ENCODE measurements at places on chromosomes 6 and 20.
A peak's percentile ranks its signal among the peaks of the same experiment; 100 is the strongest.

DNA sequence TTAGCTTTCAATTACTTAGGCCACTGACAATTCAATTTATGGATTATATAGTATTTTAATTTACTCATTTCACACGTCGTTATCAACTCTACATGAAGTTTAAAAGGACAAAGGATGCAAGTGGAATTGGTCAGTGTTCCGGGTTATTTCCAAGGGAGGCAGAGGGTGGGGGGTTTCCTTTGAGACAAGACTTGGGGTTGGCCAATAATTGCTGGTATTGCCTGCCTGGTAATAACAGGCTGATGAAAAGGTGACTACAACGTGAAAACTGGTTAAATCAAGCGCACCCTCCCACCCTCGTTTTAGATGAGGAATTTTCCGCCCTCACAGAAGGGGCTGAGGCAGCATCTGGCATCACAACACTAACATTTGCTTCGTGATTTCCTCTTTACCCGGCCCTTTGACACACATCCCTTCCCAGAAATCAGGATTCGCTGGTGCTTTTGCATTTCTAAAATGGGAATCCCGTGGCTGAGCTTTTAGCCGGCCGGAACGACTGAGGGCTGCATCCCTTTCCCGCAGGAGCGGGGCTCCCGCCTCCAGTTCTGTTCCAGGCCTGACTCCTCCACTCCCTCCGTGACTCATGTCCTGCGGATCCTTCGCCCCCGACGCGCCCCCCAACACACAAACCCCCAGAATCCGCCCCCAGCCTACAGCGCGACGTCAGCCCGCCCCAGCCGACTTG lies 999 bp upstream of the PIM1 start:
- peak; percentile 48 for DNase-seq

DNA sequence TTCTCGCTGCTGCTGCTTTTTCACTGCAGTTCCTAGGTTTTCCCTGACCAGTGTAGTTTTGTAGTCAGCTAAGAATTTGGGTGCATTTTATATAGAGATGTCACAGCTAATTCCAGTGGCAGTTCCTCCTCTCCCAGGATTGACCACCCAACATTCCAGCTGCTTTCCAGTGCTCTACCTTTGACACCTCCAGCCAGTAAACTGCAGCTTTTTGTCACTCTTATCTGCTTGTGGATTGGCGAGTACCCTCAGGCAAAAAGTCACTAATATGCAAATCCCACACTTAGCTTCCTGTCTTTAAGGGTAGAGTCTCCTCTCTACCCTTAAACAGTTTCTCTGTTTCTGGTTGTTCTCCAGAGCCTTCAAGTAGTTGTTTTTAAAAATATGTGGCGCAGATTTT lies 146.9 kb upstream of the KCNG1 start:
- DNase-seq = no peak

DNA sequence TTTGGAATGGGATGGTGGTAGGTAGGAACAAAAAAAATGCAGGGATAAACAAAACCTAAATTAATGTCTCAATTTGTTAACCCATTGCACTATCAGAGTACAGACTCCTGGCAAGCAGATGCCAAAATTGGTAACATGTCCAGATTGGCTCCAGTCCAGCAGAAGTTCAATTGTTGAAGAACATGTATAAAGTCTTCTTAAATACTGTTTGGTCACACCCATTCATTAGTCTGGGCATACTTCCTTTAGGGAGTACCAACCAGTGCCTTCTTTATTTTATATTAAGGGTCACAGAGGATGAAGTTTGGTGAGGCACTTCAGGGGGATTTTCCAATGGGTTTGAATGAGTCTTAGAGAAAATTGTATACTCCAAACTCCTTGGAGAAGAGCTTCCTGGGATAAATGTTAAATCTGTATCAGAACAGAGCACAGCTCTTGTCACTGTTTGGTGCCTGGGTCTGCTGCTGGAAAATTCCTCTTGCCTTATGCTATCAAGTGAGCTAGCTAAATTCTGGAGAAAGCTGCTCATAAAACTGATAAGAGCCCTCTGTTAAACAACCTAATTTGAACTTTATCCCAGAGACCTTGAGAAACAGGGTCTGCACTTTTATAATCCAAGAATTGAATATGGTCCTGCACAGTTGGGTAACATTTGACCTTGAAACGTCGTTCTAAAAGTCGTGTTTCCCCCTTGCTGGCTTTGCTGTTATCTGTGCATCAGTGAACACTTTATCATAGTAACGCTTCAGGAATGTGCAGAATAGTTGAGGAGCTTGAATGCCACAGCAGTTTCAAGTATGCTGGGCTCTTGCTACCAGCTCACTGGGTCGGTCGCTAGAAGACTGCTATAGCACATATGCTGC lies 334.1 kb upstream of the CITED2 start:
- no peak for DNase-seq

GRCh38 chr20:14451458-14451857 lies 114.0 kb upstream of the FLRT3 start:
- DNase-seq = no peak

DNA sequence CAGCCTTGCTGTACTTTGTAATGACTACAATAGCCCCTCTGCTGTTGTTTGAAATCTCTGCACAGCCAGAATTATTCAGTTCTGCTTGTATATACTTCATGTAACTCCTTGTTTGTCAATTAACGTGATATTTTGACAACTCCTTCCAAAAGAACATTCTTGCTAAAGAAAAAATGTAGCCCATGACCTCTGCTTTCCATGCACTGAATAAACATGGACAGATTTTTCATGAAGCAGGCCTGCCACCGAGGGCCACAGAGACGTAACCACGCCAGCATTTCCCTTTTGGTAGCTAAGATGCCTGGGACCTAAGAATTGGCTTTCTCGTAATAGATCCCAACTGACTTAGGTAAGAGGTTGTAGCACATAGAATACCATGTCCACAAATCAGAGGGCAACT lies 135.9 kb downstream of the MYLK4 start:
- no peak for DNase-seq

DNA sequence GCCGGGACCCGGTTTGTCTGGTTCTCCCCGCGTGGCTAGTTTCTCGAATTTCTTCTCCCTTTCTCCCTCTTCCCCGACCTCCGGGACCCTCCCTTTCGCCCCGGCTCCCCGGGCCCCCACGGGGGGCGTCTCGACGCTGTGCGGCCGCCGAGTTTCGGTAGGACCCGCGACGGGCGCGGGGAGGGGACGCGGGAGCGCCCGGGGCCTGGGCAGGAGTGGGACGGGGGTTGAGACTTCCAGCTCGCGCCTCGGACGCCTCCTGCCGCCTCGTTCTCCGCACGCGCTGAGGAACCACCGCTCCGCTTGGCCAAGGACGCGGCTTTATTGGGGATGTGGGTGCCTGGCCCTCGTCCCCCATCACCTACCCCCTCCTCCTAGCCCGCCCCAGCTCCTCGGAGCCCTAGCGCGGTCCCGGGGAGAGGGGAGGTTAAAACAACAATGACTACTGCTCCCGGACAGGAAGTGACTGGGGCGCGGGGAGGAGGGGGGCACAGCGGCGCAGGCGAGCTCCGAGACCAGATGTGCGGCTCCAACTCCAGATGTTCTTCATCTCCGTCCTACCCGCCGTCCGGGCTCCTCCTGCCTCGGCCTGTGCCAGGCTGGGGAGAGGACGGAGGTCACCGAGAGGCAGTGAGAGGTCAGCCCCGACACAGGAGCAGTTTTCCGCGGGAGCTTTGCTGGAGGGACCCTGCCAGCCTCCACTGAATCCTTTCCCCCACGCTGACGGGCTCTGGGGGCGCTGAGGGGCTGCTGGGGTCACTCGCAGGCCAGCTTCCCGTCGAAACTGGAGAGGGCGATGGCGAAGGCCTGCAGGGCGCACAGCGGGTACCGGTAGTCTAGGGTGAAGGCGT lies 917 bp upstream of the TEAD3 start:
- no peak for DNase-seq

DNA sequence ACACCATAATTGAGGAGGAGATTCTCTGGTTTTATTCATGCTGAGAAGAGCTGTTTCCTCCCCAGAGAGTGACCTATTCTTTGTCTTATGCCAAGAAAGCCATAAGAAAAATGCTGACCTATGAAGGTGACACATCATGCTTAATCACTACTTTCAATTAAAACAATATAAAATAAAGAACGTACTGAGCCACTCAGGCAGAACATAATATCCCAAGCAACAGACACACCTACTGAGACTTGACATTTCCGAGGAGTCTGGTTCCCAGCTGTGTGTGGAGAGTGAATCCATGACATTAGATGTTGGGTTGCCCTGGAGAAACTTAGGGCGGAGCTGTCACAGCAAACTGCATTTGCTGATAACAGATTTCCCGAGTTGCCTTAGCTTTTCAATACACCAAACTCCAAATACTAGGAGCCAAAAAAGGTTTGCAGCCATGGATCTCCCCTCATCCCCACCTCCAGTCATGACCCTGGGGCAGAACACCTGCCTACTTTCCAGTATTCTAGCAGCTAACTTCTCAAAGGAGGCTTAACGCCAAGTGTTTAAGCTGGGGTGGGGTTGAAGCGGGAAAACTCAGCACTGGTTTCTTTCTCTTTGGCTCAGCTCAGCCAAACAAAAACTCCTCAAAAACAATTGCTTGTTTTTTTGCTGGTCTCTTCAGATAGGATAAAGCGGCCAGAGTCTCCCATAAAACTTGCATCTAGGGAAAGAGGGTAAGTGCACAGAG lies 92.2 kb downstream of the BACH2 start:
- no peak for DNase-seq

GRCh38 chr6:28206928-28207509 lies 18.1 kb upstream of the ZSCAN9 start:
- DNase-seq = no peak

DNA sequence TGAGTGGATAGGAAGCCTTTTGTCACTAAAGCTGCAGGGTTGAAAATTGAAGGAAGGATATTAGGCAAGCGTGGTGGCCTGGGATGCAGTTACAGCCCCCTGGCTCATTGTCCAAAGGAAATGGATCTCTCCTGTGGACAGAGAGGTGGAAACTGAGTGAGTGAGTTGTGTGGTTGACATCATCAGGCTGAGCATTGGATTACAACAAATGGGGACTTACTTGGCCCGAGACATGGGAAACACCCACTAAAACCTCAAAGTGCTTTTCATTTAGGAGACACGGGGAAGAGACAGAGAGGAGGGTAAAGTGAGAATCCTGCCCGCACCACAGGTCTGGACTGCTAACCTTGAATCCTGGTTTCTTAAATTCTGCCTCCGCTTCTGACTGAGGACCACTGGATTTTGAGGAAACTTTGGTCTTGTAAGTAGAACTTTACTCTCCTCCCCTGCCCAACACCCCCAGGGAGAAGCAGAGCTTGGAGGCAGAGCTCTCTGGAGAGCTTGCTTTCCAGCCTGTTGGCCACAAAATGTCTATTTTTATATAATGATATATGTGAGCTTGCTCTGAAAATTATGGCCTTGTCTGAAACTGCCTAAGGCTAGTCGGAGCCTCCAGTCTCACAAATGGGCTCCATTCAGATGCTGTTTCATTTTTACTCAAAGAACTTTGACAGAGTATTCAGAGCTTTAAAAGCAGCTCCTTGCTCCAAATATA lies at the start of gene PKIG:
Gene PKIG, plus strand, starts transcription at position 269 of the 715 bp plus-strand sequence. CDS start 31,978 bp downstream, outside the sequence.
- no peak for DNase-seq

DNA sequence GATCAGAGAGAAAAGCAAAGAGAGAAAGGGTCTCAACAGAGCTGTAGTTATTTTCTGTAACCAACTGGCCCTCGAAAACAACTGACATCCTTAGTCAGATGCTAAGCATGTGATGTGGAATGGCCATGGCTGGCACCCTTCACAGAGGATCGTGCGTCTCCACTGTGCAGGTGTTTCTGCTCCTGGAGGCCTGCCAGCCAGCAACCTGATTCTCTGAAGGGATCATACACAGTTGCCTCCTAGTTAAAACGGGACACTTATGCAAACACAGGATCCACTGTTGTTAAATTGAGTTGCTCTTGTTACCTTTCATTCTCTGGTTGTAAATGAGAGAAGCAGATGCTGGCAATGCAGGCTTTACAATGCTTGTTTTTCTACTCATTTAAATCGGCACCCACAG lies 148.5 kb downstream of the HDGFL1 start:
- DNase-seq = no peak

DNA sequence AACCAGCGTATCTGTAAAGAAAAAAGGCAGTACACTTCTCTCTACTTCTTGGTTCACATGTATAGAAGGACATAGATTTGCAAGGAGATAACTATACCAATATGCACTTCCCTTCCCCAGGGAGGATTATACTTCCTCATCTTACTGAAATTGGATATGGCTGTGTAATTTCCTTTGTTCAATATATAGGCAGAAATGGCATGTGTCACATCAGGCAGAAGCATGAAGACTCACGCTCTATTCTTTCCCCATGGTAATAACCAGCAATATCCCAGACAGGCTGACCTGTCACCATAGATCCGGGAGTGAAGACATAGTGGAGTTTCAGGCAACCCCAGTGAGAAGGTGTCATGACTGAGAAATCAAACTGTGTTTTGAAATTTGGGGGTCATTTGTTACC lies 518.3 kb downstream of the KIF16B start:
- no peak for DNase-seq

GRCh38 chr20:63735859-63736718 lies at the start of gene LIME1:
Gene LIME1, plus strand, starts transcription at chr20:63736664. Its CDS starts 886 bp downstream, at chr20:63737550.
- no peak for DNase-seq

GRCh38 chr20:57381596-57382503 lies 9.3 kb upstream of the RBM38 start:
- peak; percentile 51 for DNase-seq

- peak; percentile 0 for DNase-seq
These were observed 506.8 kb upstream of the CITED2 start for GRCh38 chr6:139881236-139881635.

DNA sequence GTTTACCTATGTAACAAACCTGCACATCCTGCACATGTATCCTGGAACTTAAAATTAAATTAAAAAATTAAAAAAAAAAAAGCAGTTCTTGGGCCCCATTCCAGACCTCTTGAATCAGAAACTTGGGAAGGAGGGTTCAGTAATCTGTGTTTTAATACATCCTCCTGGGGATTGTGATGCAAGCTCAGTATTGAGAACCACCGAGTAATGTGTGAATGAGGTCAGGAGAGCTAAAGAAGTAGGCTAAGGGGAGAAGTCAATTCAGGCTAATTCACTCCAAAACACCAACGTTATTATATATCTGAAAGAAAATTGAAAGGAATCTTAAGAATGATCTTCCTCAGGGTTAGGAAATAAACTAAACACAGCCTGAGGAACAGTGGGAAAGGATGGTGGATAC lies 120.4 kb downstream of the RNF144B start:
- DNase-seq = no peak

DNA sequence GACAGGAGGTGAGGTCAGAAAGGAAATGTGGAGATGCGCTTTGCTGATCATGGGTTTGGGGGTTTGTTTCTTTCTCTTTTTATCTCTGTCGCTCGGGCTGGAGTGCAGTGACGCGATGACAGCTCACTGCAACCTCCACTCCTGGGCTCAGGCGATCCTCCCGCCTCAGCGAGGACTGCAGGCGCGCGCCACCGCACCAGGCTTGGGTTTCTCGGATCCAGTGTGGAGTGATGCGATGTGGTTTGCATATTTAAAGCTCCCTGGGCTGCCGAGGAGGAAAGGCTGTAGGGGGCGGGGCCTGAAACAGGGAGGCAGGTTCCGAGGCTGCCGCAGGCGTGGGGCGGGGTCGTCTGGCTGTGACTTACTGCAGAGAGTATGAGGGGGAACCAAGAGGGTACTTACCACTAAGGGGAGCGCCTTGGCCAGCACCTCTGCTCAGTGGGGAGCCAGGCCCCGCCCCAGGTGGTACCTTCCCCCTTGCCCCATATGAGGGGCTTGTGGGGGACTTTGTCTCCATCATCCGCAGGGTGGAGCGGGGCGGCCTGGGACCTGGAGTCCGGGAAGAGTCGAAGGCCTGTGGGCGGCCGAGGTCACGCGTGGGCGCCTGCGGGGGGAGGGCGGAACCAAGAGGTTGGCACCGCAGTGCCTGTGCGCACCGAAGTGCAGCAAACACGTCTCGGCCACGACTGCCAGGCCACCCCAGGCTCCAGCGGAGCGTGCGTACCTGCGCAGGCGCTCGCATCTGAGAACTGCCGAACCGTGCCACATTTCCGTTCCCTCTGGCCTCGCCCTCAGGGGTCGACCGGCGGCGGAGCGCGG lies 12.7 kb upstream of the BAK1 start:
- no peak for DNase-seq
